Activated naive CD4-positive, alpha-beta T cell treated with anti-CD3 and anti-CD28 coated beads, Interleukin-2, amount 50 U/mL, for 72 hours (primary cell): ENCODE measurements at places on chromosomes 7 and 10. TPM values are rescaled to one million over a fixed set of nuclear protein-coding genes. Genes with fewer than 3 reads are reported as not detected.
A peak's percentile ranks its signal among the peaks of the same experiment; 100 is the strongest.

ASB10 gene
- not detected for total RNA-seq

GRCh38 chr10:90738885-90739284, 119.0 kb downstream of the HTR7 start:
- no peak for DNase-seq

DNA sequence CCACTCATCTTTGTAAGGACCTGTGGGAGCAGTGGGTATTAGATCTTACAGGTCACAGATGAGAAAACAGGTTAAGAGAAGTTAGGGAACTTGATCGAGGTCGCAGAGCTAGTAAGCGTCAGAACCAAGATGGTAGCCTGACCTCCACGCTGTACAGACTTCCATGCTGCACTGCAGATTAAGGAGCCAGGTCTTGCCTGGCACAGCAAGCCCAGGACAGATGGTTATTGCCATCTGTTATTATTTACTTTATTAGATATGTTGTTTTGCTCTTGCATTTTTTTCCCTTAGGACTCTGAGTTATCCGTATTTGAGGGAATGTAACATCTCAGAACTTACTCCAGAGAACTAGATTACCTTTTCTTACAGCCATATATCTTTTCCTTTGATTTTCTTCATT, 147.2 kb downstream of the NSUN6 start:
- no peak for DNase-seq

GPR146 gene
- total RNA-seq, result 1.6 TPM

DNA sequence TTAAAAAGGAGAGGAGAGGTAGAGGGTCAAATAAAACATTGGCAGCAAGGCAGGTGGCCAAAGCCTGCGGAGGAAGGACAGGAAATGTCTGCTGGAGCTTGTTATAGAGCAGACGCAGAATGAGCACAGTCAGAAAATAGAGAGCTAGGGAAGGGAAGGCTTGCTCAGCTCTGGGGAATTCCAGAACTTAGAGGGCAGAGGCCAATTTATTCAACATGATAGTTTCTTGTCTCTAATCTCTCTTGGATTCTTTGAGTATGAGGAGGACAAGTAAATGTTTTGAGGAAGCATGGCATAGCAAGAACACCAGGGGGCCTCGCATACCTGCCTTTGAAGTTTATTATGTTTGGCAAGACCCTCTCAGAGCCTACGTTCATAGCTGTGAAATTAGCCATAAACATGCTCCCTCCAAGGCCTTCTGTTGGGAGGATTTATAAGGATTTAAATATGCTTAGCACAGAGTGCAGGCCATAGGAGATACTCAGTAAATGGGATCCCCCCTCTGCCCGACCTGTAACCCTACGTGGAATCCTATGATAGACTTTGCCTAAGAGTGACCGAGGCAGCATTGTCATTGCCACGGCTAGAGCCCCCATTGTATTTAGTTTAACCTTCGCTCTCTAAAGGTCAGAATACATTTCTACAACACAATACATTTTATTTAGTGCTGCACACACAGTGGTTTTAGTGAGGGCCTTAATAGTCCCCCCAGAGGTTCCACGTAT, 293.9 kb downstream of the CCDC3 start:
- peak; percentile 26 for DNase-seq

DNA sequence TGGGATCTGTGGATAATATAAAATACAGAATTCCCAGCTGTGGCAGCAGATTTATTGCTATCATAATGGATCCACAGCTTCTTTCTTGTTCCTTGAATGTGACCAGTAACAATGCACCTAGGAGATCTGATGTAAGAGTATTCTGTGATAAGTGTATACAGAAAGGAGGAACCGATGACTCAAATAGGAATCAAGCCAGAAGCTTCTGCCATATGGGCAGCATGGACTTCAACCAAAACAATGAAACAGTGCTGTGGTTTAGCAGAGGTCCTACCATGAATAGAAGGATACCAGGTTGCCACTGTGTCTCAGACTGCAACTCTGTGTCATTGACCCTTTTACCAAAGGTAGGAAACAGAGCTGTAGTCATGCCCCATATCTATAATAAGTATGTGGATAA, 81.8 kb downstream of the PTPRZ1 start:
- no peak for DNase-seq
